ENCODE measurements at places on chromosomes 3 and 15.

DNA sequence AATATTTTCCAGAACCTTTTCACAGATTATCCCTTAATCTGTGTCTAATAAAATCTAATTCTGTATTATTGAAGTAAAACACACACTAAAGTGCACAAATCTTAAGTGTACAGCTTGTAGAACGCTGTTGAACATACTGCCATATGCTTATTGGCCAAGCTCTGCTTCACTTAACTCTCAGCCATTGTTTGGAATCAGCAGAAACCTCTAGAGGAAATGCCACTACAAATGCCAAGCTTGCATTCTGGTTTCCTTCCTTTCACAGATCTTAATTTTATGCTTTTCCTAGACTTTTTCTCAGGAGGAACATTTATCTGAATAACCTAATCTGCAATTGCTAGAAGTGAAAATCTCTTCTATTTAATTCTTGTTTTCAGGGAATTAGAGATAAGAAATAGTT lies 10.1 kb downstream of the MNS1 start:
- DNase-seq, result no peak

- no peak for DNase-seq
Measured at GRCh38 chr15:53791581-53791980, 32.1 kb upstream of the WDR72 start.

DNA sequence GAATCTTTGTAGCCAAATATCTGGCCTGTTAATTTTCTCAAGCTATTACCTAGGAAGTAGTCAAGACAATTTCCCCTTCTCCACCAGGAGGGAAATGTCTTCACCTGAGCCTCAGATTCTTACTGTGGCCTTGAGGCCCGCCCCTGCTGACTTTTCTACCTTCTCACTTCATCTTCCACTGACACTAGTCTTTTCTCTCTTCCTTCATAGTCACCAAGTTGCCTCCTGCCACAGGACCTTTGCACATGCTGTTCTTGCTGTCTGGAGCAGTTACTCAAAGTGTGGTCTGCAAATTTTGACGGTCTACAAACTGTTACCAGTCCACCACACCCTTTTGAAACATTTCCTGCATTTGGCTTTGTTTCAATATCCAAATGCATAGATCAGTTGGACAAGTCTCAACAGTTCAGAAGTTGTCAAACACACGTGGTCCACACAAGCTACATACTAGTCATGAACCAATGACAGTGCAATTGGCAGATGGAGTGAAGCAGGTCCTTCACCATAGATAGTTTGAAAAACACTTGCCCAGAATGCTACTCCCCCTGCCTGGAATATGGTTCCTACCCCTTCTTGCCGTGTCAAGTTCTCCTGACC lies 100.5 kb downstream of the OSBPL10 start:
- DNase-seq, result no peak

GRCh38 chr15:79003896-79004295 lies 59.0 kb upstream of the CTSH start:
- DNase-seq, result no peak

GRCh38 chr3:106534206-106534605 lies 665.4 kb upstream of the CBLB start:
- DNase-seq, result peak; percentile 66

DNA sequence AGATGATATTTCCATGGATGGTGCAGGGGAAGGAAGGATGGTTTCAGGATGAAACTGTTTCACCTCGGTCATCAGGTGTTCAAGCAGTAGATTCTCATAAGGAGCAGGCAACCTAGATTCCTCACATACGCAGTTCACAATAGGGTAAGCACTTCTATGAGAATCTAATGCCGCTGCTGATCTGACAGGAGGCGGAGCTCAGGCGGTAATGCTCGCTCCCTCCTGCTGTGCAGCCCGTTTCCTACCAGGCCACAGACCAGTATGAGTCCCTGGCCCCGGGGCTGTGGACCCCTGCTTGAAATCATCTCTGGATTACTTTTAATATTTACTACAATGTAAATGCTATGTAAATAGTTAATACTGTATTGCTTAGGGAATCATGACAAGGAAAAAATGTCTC lies 241.8 kb downstream of the ROBO2 start:
- DNase-seq, result no peak

GRCh38 chr15:40293905-40294895 lies 11.3 kb upstream of the ANKRD63 start:
- DNase-seq, result no peak

DNA sequence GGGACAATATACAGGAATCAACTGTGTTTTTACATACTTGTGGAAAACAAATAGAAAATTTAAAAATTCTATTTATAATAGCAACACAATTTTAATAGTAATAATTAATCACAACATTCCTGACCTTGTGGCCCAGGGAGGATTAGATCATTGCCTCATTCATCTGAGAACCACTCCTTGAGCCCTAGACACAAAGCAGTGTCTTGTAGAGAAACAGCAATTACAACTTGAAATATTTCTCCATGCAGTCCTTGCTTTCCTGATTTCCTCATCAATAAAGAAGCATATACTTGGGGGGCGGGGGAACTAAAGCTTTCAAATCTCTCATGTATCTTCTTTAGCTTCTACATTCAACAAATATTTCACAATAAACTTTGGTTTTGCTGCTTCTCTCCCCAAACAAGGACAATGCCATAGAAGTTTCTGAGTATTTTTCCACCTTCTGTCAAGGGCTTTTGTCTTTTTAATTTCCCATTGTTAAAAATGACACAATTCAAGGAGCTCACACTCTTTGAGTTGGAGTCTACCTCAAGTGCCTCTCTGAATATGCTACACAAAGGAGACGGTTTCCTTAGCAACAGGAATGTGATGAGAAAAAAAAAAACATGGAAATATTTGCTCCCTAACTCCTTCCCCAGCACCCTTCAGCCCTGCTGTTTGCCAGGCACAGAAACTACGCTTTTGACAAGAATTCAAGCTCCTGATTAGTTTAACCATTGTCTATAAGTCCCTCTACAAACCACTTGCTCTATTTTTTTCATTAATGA lies 118.8 kb downstream of the ARPP21 start:
- DNase-seq, result no peak

- DNase-seq, result no peak
Measured at GRCh38 chr3:194161131-194162045, 25.4 kb downstream of the HES1 start.

- DNase-seq, result no peak
Measured at GRCh38 chr3:118057086-118057485, 977.6 kb downstream of the IGSF11 start.

DNA sequence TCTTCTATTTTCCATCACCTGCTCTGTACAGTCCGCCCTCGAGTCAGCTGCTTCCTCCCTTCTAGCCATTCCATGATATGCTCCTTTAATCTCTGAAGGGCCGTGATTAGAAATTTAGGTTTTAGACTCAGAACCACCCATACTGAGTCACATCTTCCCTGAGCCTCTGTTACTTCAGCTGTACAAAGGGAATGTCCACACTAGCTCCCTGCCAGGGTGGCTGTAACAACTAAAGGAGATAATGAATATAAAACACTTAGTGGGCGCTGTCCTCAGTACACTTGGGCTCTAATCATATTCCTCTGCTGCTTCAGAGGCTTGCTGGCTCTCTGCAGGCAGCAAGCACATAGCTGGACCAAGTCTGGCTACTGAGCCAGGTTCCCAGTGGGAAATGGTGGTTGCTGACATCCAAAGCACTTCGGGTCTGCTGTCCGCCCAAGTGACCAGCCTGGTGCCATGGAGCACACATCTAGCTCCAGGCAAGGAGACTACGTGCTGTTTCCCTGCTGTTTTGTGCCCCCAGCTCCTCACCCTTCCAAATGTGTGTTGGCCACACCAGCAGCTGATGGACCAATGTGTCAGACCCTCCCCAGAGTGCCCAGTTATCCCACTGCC lies 901 bp upstream of the CHST14 start:
- no peak for DNase-seq

DNA sequence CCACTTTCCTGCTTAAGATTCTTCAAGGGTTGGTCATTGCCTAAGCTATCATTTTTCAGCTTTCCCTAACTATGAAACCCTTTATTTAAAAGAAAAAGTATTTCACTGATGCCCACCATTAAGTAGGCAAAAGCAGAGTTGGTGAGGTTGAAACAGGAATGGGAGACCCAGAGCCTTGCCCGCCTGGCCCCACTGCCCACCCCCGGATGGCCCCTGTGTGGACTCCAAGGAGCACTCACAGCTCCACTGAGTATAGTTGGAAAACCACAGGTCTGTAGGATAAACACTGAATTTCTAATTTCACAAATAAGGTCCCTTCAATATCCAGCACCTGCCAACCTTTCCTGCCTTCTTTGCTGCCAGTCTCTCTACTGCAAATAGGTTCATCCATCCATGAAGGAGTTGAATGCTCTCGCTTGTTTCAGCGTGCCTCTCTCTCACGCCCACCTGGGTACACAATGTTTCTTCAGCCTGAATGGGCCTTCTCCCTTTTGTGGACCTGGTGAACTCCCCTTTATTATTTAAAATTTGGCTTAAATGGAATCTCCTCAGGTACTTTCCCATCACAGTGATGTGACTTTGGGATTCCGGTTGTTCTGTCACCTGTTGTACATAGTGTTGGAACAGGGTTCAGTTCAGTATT lies 8.7 kb upstream of the ACAP2 start:
- no peak for DNase-seq

- DNase-seq, result no peak
Measured at GRCh38 chr3:114299941-114300624, 6.3 kb downstream of the TIGIT start.

DNA sequence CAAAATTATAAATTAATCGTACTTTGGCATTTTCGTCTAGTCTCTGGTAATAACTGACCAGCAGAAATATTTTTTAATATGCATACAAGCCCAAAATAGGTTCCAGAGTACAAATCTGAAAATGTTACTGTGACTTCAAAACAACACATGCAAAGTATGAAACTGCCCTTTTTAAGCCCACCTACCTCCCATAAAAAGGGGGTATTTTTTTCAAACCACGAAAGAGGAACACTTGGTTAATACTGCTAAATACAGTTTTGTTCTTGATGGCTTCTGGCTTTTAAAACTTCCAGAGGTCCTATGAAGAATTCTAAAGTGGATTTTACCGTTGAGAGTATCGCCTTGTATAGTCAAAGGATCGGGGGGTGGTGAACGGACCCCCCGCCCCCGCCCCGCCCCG lies 610.7 kb downstream of the FOXP1 start:
- DNase-seq, result no peak

DNA sequence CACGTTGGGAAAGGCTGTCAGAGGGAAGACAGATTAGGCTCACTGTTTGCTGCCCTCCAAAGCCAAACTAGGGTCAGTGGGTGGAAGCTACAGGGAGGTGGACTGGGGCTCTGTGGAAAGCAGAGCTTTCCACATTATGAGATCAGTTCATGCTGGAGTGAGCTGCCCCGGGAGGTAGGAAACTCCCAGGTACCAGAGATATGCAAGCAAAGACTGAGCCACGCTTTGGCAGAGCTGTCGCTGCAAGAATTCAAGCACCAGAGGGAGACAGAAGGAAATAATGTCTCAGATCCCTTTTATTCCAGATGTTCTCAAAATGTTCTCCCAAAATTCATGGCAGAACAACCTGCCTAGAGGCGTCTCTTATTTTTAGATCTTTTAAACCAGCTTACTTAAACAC lies 286.6 kb downstream of the WDR72 start:
- no peak for DNase-seq

DNA sequence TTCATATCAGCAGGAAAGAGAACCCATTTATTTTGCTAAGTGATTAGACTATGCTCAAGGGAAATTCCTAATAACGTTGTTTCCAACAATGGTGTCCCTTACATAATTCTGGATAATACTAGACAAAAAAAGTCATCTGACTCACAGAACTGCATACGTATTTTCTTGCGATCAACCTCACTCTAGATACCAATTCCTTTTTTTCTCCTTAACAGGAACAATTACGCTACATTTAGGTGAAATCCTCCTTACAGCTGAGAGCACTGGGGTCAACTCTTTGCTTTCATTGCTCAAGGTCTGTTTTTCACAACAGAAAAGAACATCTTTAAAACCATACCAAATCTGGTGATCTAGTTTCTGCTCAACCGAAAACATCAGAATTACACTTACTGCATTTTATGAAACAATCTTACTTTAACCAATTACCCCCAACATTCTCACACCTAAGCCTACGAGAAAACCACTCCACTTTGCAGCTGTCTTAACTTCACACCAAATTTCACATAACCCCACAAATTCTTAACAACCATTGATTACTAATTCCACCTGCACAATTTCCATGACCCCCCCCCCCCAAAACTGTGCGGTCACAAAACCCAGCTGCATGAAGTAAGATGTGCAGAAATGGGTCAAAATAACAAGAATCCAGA lies 61.2 kb upstream of the ICE2 start:
- DNase-seq, result no peak

DNA sequence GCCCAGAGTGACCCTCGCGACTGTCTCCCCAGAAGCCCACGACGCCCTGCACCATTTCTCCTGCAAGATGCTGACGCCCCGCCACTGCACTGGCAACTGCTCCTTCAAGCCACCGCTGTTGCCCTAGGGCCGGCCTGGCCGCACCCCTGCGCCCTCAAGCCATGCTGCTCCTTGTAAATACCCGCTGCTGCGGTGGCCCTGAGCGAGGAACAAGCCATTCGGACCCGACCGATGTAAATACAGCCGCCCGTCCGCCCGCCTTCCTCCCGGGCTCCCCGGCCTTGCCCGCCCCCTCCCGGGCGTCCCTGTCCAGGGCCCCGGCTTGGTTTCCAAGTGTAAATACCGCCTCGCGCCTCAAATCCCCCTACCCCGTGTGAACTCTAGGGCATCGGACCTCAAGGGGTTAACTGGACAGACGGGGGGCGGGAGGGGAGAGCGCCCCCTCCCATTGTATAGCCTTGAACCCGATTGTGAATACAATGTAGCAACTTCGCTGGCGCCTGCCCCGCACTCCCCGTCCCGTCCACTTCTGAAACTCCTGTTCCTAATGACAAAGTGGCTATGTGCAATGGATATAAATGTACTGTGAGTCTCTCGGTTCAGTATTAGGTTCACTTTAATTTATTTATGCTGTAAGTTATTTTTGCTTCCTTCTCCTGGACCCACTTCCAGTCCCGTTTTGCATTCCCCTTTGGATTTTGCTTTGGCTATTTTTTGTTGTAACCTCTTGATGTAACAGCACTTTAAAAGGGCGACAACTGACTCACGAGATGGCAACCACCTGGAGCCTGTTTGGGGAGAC lies 5.9 kb downstream of the RNU6-1 start:
- peak; percentile 53 for DNase-seq

DNA sequence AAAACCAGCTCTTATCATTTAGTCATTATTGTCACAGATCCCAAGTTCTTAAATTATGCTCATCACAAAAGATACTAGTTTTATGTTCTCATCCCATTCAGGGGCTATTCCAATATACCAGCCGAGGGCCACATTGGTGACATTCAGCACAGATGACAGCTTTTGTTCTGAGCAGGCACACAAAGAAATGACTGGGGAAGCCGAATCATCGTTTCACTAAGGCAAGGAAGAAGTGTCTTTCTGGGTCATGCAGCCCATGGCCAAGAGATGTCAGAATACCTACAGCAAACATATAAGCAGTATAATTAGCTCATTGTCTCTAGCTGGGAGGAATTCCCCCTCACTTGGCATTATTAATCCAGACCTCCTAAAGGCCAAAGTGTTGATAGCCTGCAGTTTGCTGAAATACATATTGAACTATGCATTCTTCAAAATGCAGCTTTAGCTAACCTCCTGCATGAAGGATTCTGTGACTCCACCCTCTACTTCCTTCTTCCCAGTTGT lies 100.2 kb downstream of the CNTN4 start:
- no peak for DNase-seq

GRCh38 chr15:34755419-34755773 lies 598 bp upstream of the GJD2 start:
- no peak for DNase-seq
